ENCODE measurements at places on chromosomes 4 and X. TPM values are rescaled to one million over a fixed set of nuclear protein-coding genes. Genes with fewer than 3 reads are reported as not detected.

Gene CT45A5
- not detected for total RNA-seq

Gene FRMPD3
- not detected for total RNA-seq

Gene ASB12
- total RNA-seq = not detected

Gene CHRDL1
- total RNA-seq = 4.3 TPM

Gene STK32B
- not detected for total RNA-seq

Gene GASK1B
- 24.8 TPM for total RNA-seq

Gene FGFBP2
- not detected for total RNA-seq

Gene NKX6-1
- not detected for total RNA-seq

All from myometrial cell (primary cell).